ENCODE measurements at places on chromosomes 5 and 9.

DNA sequence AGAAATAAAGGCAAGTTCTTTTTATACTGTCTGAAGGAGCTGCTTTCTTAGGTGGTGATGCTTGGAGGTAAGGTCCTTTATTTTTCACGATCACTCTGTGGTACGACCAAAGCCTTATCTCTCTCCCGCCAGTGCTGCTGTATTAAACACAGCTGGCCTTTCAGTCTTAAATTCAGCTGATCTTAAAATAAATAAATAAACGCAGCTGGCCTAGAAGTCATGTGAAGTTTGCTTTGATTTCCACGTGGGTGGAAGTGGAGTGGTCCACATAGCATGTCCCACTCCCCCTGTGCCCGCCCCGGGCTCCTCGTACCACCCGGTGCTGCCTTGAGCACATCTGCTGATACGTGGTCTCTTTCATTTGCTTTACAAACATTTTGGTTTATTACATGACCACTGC lies 260.4 kb downstream of the FANCC start:
- no peak for DNase-seq

DNA sequence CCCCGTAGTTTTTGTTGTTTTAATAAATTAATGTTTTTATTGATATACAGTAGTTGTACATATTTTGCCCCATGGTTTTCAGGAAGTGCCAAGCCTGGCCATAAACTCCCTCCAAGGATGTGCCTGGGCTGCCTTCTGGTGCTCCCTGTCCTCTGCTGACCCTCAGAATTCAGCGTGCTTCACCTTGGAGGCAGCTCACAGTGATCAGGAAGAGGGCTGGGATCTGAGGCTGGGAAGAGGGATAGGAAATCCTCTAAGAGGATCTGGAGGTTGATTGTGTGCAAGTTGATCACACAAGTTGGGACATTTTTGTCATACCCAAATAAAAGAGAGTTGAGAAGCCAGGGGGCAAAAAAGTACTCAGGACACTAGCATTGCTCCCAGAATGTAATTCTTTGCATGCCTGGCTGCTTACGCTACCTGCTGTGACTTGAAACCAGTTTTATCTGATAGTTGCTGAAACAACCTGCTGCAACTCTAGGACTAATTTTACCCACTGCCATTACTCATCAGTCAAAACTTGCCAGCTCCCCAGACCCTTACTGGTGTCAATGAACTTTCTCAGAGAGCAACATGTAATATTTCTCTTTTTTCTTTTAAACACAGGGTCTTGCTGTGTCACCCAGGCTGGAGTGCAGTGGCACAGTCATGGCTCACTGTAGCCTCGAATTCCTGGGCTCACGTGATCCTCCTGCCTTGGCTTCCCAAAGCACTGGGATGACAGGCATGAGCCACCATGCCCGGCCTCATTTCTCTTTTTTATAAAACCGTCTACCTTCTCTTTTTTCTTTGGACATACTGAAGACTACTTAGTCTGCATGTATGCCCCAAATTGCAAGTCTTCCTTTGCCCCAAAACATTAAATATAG lies 29.0 kb downstream of the PDE6A start:
- DNase-seq = no peak

DNA sequence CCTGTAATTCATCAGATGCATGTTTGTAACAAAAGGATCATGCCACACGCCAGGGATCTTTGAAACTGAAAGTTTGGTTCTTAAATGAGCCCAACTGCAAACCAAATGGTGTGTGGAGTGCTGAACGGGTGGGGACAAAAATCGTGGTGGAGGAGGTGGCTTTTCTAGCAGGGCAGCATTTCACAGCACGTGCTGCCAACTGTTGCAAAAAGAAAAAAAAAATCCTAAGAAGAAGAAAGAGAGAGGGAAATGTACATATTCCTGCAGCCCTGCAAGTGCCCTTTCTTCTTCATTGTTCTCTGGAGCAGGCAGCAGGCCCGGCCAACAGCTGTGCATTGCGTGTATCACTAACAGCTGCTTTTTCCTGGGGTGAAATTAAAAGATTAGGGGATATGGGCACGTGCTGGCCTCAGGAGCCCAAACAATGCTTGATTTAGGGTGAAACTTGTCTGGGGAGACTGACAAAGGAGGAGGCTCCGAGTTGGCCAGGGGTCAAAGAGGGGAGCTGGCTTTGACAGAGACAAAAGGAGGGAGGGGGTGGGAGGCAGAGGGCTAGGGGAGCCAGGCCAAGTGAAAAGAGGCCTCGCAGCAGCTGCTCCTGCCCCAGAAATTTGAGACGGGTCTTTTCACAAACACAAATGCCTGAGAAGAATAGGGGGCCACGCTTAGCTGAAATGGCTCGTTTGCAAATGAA lies 73.0 kb downstream of the GADD45G start:
- DNase-seq = peak; percentile 93

DNA sequence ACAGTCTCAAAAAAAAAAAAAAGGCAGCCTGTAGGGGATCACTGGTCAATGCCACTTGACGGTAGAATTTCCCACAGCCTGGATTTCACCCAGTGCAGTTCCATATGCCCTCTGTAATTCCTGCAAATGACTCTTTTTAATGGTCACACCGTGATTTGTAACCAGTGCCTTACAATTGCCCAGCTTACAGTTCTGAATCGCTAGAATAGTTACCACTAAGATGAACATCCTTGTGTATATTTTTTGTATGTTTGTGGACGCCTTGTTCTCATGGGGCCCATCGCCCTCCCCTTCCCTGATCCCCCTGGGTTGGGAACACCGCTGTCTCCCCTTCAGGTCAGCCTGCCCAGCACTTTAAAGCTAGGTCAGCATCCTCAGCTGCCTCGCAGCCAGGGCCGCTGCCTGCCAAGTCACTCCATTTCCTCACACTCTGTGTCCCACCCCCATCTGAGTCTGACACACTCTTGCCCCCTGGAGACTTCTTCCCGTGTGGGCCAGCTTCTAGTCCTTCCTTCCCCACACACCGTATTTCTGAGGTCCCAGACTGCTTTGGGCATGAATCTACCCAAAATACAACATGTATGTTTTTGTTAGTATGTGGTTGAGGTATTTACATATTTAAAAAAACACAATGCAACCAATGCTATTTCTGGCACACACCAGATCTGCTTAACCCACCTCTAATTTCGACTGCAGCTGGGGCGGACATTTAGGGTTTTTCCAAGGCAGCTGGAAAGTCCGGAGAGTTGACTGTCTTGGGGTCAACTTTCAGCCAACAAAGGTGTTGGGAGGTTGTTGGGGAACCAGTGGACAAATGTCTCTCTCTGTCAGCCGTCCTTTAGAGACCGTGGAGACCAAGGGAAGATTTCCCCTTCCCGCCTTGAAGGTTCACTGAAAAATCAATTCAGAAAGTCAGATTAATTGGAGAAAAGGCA lies 120.5 kb upstream of the NEK6 start:
- DNase-seq = no peak
